ENCODE measurements at places on chromosomes 13 and 19.

DNA sequence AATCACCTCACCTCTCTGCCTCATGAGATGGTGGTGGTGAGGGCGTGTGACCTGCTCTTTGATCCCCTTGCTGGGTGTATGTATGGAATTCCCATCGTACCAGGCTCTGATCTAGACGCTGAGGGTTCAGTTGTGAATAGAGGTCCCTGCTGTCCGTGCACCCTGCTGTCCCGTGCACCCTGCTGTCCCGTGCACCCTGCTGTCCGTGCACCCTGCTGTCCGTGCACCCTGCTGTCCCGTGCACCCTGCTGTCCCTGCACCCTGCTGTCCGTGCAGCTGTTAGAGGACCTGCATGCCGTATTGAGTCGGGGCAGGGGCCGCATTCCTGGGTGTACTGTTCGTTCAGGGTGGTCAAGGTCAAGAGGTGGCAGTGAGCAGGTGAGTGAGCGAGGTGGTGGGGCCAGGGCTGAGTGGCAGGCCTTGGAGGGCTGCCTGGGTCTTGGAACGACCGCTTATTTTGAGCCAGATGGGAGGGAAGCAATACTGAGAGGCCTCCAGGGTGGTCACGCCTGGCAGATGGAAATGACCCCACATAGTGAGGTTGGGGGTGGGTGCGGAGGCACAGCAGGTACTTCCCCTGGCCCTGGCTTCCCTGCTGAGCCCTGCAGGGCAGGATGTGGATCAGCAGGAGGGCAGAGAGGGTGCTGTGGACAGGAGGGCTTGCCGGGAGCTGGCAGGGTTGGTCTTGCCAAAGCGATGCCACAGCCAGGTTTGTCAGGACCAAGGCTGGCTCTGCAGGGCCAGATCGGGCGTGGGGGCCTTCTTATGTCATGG is 4.6 kb upstream of the EPN1 start:
- DNase-seq = no peak

GRCh38 chr19:7953576-7953975 is 10.1 kb upstream of the TIMM44 start:
- no peak for DNase-seq

GRCh38 chr19:51691074-51691583 is 2.0 kb upstream of the SPACA6 start:
- DNase-seq = no peak

- no peak for DNase-seq
Measured at GRCh38 chr13:24982333-24982999, 113.5 kb upstream of the PABPC3 start.

- DNase-seq = no peak
Measured at GRCh38 chr13:49417161-49417560, 26.7 kb downstream of the CAB39L start.

- DNase-seq = no peak
Measured at GRCh38 chr13:104385404-104385803, 1319.2 kb upstream of the SLC10A2 start.

DNA sequence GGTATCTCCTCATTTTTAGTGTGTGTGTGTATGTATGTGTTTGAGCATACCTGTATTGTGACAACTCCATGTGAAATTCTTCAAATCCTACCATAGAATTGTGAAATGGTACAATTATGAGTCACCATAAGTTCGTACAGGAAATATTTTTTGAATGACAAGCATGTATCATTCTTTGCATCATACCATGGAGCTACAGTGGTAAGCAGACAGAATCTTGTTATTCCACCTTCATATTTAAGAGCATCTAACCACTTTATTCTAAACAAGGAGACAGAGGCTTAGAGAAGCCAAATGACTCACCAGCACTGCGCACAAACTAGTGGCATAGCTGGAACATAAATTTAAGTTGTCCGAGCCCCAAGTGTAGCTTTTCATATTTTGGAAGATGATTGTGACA is 4.5 kb upstream of the EPSTI1 start:
- peak; percentile 47 for DNase-seq

GRCh38 chr13:79311386-79311785 is 94.7 kb downstream of the RBM26 start:
- DNase-seq = no peak

Measured in Panc1 (cell line).